Renal pelvis (tissue), 12 donors: ENCODE measurements at places on chromosomes 16 and 17. TPM values are rescaled to one million over a fixed set of nuclear protein-coding genes. Genes with fewer than 3 reads are reported as not detected.

SBK1 gene
- polyA plus RNA-seq = 19.7 TPM

GRCh38 chr17:61678339-61678738 is 87.3 kb upstream of the NACA2 start:
- DNase-seq = no peak

DNA sequence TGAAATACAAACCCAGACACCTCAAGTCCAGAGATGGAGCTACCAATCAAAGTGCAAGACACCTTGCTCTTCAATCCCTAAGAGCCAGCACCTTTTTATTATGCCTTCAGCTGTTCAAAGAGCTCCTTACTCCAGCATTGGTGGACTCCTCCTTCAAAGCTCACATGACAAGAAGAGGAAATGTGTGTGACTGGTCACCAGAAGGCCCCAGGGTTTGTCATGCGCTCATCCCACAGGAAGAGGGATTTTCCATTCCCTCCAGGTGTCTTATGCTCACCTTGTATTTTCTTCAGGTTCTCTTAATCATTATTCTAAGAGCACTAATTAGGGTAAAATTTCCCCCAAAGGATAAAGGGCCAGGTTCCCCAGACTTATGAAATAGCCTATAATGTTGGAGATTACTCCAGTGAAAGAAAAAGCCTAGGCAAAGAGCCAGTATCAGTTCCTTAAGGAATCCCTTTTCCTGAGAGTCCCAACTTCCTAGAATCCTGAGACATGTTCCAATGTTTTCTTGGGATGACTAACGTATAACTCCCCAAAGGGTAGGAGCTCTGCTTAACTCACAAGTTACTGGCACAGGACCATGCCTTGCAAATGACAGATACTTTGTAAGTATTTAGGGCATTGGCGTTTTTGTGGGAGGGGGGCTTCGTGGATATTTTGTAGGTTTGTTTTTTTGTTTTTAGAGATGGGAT is 56.9 kb upstream of the SOX9 start:
- DNase-seq = no peak

GRCh38 chr17:66175892-66176291 is 16.0 kb downstream of the CEP112 start:
- DNase-seq = no peak

GRCh38 chr17:70535986-70536385 is 366.7 kb downstream of the KCNJ2 start:
- no peak for DNase-seq

GRCh38 chr16:57730771-57731730 is 4.5 kb upstream of the KATNB1 start:
- DNase-seq = no peak
